Activated naive CD8-positive, alpha-beta T cell treated with anti-CD3 and anti-CD28 coated beads for 36 hours (primary cell): ENCODE measurements at places on chromosomes 13 and 19. TPM values are rescaled to one million over a fixed set of nuclear protein-coding genes. Genes with fewer than 3 reads are reported as not detected.

The ZNF763 gene
- 0.85 TPM for total RNA-seq

The CGB3 gene
- not detected for total RNA-seq

The ZNF470 gene
- total RNA-seq = 4.3 TPM

The CLEC17A gene
- total RNA-seq = 0.64 TPM

The KRI1 gene
- 69.2 TPM for total RNA-seq

The CACNG6 gene
- not detected for total RNA-seq

The OR10H1 gene
- total RNA-seq = not detected

The PPP5C gene
- 123 TPM for total RNA-seq

The FGF22 gene
- total RNA-seq = not detected

DNA sequence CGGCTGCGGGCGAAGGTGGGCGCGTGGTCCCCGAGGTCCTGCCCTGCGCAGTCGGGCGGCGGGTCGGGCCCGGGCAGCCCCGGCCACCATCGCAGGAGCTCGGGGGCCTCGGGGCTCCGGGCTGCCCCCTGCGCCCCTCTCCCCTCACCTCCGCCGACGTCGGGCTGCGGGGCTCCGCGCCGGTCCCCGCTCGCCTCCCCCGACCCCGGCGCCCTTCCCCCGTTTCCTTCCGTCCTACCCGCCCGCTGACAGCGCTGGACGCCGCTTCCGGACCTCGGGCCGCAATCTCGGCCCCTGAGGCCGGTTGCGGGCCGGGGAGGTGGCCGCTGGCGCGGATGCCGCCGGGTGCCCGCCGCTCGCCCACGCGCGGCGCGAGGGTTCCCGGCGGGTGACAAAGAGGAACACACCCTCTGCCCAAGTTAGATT, 720 bp downstream of the FARP1 start:
- peak; percentile 6 for DNase-seq
- no peak overlapping the region for H3K27ac ChIP-seq
- no peaks in the 10 kb centered on the region for H3K36me3 ChIP-seq
- H3K4me3 ChIP-seq = no peak overlapping the region

DNA sequence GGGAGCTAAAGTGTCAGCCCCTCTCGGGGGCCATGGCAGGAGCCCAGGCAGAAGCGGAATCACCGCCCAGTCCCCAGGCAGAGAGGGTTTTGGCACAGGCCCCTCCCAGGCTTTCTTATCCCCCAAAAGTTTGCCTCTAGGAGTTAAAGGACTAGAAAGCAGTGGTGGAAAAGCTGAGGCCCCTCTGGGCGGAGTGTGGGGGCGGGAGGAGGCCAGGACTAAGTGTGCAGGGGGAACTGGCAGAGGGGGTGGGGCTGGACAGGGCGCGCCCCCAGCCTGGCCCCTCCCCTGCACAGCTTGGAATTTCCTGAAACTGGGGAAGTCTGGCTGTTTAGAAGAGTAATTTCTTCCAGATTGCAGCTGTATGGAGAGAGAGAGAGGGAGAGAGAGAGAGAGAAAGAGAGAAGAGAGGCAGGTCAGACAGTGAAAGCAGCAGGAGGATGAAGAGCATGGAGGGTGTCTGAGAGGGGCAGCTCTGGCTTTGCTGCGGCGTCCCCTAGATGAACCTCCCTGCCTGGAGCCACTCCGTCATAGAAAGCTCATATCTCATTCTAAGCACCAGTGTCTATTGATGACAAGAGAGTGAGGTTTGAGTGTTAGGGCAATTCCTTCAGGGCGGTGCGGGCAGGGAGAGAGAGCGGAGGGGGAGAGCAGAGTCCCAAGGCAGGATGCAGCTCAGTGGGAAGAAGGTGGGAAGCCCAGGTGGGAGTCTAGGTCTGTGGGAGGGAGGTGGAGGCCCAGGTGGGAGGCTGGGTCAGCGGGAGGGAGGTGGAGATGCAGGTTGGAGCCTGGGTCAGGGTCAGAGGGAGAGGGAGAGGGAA, at the start of gene CDC42EP5:
Gene CDC42EP5 (minus strand): TSS at position 226 of the 821 bp plus-strand sequence. CDS start 7,749 bp downstream, outside the sequence.
- peaks cover 15% of the 10 kb centered on the region for H3K4me1 ChIP-seq
- DNase-seq = peak; percentile 43
- H3K27me3 ChIP-seq = peaks cover 62% of the 10 kb centered on the region
- no peak within 1 kb of the TSS for H3K27ac ChIP-seq
- no peak within 1 kb of the TSS for H3K4me3 ChIP-seq
- H3K36me3 ChIP-seq = no peaks in the 10 kb centered on the region

GRCh38 chr19:49809160-49809940, 3.7 kb downstream of the FUZ start:
- H3K27ac ChIP-seq = peak overlapping the region; percentile 38
- peaks cover 9% of the 10 kb centered on the region for H3K36me3 ChIP-seq
- no peaks in the 10 kb centered on the region for H3K27me3 ChIP-seq
- H3K4me3 ChIP-seq = peak overlapping the region; percentile 74

- H3K27me3 ChIP-seq = peaks cover 8% of the 10 kb centered on the region
- H3K4me3 ChIP-seq = no peak overlapping the region
- no peak overlapping the region for H3K27ac ChIP-seq
- peaks cover 4% of the 10 kb centered on the region for H3K4me1 ChIP-seq
- no peak for DNase-seq
Measured at GRCh38 chr19:14614099-14614412, 31.2 kb downstream of the CLEC17A start.

DNA sequence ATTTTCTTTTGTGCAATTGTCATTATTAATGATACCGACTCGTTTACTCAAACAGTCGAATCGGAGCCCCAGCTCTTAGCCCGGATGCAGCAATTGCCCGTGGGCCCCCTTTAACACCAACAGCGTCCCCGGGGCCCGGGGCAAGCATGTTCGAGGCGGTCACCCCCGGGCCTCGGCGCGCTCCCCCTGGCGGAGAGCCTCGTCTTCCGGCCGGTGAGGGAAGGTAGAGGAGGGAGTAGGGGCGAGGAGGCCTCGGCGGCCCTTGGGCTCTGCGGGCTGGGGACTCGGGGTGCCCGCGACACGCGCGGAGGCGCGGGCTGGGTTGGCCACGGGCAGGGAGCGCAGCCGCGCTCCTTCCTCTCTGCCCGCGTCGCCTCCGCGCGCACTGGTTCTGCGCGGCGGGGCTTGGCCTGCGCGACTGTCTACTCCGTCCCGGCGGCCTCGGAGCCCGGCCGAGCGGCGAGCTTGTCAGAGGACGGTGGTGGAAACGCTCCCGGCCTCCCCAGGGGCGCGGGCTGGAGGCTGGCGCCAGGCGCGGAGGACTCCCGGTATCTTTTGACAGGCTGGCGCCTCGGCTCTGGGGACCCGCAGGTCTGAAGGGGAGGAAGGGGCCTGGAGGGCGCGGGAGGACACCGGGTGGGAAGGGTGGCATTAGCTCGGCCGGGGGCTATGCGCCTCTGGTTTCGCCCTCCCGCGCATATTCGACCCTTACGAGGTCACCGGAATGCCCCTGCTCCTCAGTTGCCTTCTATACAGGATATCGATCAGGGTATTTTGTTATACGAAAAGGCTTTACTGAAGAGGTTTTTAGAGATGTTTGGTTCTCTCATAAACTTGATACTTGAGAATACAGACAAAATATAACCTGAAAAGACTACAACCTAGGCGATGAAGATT, 1.5 kb downstream of the BIVM start:
- peak overlapping the region; percentile 78 for H3K27ac ChIP-seq
- peaks cover 4% of the 10 kb centered on the region for H3K36me3 ChIP-seq
- peak overlapping the region; percentile 92 for H3K4me3 ChIP-seq
- peaks cover 29% of the 10 kb centered on the region for H3K4me1 ChIP-seq

- H3K4me1 ChIP-seq = no peaks in the 10 kb centered on the region
- no peak overlapping the region for H3K27ac ChIP-seq
- no peak for DNase-seq
Measured at GRCh38 chr19:30381366-30381765, 9.2 kb downstream of the ZNF536 start.

- peaks cover 23% of the 10 kb centered on the region for H3K4me1 ChIP-seq
- peaks cover 5% of the 10 kb centered on the region for H3K36me3 ChIP-seq
- no peak overlapping the region for H3K4me3 ChIP-seq
Measured at GRCh38 chr19:29581398-29581797, 24.7 kb upstream of the POP4 start.

DNA sequence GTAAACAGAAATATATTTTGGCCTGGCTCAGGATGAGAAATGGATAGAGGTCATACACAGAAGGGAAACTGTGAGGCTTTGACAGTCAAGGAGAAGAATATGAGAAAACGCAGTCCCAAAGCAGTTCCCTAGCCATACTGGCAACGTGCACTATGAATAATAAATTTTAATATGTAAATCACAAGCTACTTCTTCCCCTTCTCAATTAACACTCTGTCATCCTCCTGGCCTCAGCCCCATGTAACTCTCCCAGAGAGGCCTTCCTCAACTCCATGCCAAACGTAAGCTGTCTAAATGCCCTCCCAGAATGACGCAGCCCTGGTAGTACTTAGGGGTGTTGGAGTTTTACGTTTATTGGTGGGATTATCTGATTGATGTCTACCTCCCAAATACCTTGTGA, 732.6 kb downstream of the LIG4 start:
- no peak for DNase-seq
- no peaks in the 10 kb centered on the region for H3K4me1 ChIP-seq
- no peak overlapping the region for H3K4me3 ChIP-seq
- no peaks in the 10 kb centered on the region for H3K36me3 ChIP-seq
- no peak overlapping the region for H3K27ac ChIP-seq

- peak overlapping the region; percentile 40 for H3K27ac ChIP-seq
- H3K4me1 ChIP-seq = peaks cover 41% of the 10 kb centered on the region
- H3K27me3 ChIP-seq = no peaks in the 10 kb centered on the region
- DNase-seq = no peak
- peaks cover 5% of the 10 kb centered on the region for H3K36me3 ChIP-seq
- H3K4me3 ChIP-seq = no peak overlapping the region
Measured at GRCh38 chr19:35261356-35262100, 7.2 kb upstream of the USF2 start.

GRCh38 chr19:15810335-15810734, 5.1 kb downstream of the OR10H1 start:
- H3K36me3 ChIP-seq = no peaks in the 10 kb centered on the region
- no peak overlapping the region for H3K4me3 ChIP-seq
- peaks cover 19% of the 10 kb centered on the region for H3K27me3 ChIP-seq
- DNase-seq = no peak

GRCh38 chr13:112450904-112451240, 74.7 kb downstream of the SPACA7 start:
- no peaks in the 10 kb centered on the region for H3K4me1 ChIP-seq
- DNase-seq = no peak
- H3K27me3 ChIP-seq = peaks cover 7% of the 10 kb centered on the region
- no peak overlapping the region for H3K27ac ChIP-seq
- H3K36me3 ChIP-seq = no peaks in the 10 kb centered on the region
- no peak overlapping the region for H3K4me3 ChIP-seq

DNA sequence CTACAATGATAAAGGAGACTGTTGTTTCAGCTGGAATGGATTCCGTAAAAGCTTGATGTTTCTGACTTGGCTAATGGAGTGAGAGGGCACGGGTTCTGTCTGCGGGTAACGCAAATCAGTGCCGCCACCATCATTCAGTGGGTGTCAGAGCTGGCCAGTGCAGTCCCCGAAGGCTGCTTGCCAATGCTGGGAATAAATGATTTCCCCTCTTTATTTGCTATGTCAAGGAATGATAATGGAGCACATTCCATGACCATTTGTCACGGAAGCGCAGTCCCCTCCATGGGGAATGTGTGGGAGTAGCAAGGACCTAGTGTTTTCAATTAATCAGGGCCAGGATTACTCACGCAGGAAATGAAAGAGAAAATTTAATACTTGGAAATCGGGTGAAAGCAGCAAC, 899.3 kb downstream of the UQCRFS1 start:
- DNase-seq = no peak
- H3K4me3 ChIP-seq = no peak overlapping the region
- no peaks in the 10 kb centered on the region for H3K36me3 ChIP-seq
- H3K4me1 ChIP-seq = no peaks in the 10 kb centered on the region

- H3K36me3 ChIP-seq = no peaks in the 10 kb centered on the region
- no peak for DNase-seq
- H3K27ac ChIP-seq = no peak overlapping the region
Measured at GRCh38 chr13:93927431-93927830, 552.1 kb downstream of the DCT start.

- H3K27me3 ChIP-seq = no peaks in the 10 kb centered on the region
- H3K36me3 ChIP-seq = peaks cover 17% of the 10 kb centered on the region
- no peak overlapping the region for H3K4me3 ChIP-seq
Measured at GRCh38 chr13:99028890-99029289, 51.0 kb upstream of the DOCK9 start.

- H3K4me1 ChIP-seq = peaks cover 8% of the 10 kb centered on the region
- H3K4me3 ChIP-seq = peak overlapping the region; percentile 10
- no peak overlapping the region for H3K27ac ChIP-seq
- peaks cover 6% of the 10 kb centered on the region for H3K27me3 ChIP-seq
- peaks cover 9% of the 10 kb centered on the region for H3K36me3 ChIP-seq
- DNase-seq = no peak
Measured at GRCh38 chr19:11136400-11137101, 19.0 kb downstream of the SPC24 start.

DNA sequence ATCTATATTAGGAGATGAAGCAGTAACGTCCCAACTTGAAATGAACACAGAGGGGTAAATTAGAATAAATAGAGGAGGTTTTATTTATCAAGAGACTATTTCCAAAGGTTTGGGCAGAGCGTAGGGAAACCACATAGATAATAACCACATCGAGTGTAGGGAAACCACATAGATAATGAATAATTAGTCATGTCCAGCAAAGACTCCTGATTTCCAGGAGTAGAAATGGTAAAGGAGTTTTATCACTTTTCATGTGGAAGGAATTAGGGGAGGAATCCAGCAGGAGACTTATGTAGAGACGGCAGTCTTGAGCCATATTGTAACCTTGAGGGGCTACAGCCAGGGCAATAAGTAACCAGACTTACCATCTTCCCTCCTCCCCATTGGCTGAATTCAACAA, 136.3 kb upstream of the CSNK1A1L start:
- no peak for DNase-seq
- H3K27me3 ChIP-seq = no peaks in the 10 kb centered on the region
- no peak overlapping the region for H3K27ac ChIP-seq
- no peak overlapping the region for H3K4me3 ChIP-seq
- no peaks in the 10 kb centered on the region for H3K4me1 ChIP-seq
- no peaks in the 10 kb centered on the region for H3K36me3 ChIP-seq

DNA sequence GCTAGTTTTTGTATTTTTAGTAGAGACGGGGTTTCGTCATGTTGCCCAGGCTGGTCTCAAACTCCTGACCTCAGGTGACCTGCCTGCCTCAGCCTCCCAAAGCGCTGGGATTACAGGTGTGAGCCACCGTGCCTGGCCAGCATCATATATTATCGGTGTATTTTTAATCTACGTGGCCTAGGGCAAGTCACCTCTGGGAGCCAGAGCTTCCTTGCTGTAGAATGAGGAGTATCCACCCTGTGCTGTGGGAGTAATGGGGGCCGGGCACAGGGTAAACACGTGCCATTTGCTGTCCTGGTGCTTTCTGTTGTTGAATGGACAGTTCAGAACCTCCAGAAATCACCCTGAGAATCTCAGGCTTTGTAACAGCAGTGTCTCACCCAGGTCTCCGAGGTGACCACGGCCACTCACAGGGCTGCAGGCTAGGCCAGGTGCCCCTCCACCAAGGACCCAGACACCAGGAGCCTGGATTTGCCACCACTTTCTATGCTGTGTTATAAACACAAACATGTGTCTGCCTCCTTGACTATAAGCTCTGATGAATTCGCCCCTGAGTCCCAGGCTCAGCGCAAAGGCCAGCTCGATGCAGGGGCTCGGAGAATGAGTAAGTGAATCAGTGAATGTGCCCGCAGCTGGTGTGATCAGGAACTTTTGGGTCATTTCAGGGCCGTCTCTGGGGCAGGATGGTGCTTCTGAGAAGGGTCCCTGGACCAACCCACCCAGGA, 22.7 kb downstream of the POP4 start:
- no peak for DNase-seq
- H3K36me3 ChIP-seq = no peaks in the 10 kb centered on the region
- H3K27me3 ChIP-seq = no peaks in the 10 kb centered on the region
- H3K27ac ChIP-seq = no peak overlapping the region
